ENCODE measurements at places on chromosomes 7 and 10.
A peak's percentile ranks its signal among the peaks of the same experiment; 100 is the strongest.

GRCh38 chr10:71998840-71999194, 34.6 kb downstream of the CHST3 start:
- H3K27ac ChIP-seq, result no peak overlapping the region
- H3K4me1 ChIP-seq, result no peaks in the 10 kb centered on the region
- H3K36me3 ChIP-seq, result no peaks in the 10 kb centered on the region
- no peak overlapping the region for H3K4me3 ChIP-seq

- no peak overlapping the region for H3K27ac ChIP-seq
- H3K36me3 ChIP-seq, result no peaks in the 10 kb centered on the region
- no peaks in the 10 kb centered on the region for H3K27me3 ChIP-seq
- no peak for DNase-seq
- no peaks in the 10 kb centered on the region for H3K4me1 ChIP-seq
- H3K4me3 ChIP-seq, result no peak overlapping the region
Observed at GRCh38 chr10:113177156-113177935, 227.3 kb downstream of the TCF7L2 start.

GRCh38 chr10:98366062-98366530, 48.9 kb downstream of the PYROXD2 start:
- H3K27ac ChIP-seq, result no peak overlapping the region
- H3K27me3 ChIP-seq, result peaks cover 3% of the 10 kb centered on the region
- H3K36me3 ChIP-seq, result no peaks in the 10 kb centered on the region
- no peaks in the 10 kb centered on the region for H3K4me1 ChIP-seq

DNA sequence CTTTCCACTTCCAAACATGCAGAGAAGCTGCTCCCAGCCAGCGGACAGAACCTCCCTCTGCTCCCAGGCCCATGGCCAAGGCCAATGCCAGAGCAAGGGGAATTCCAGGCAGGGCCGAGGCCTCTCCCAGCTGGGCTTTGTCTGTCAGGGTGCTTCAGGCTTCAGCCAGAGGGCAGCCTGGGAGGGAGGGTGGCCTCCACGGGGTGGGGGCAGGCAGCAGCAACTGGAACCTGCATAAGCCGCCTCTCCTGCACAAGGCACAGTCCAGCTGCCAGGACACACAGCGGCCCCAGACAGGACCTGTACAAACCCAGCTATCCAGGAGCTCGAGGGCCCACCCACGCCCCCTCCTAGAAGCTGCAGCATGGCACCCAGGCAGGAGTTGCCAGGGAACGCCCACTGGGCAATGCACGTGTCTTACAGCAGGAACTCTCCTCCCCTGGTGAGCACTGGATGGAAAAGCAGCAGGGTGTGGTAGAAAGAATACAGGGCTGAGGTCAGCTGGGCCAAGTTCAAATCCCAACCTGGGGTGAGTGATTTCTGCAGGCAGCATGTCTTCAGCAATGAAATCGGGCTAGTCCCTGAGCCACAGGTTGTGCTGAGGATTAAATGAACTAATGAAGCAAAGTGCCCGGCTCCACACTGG, 7.6 kb downstream of the FAM53B start:
- no peak for DNase-seq
- peaks cover 5% of the 10 kb centered on the region for H3K36me3 ChIP-seq
- H3K27ac ChIP-seq, result peak overlapping the region; percentile 5
- H3K4me1 ChIP-seq, result peaks cover 61% of the 10 kb centered on the region
- H3K4me3 ChIP-seq, result no peak overlapping the region
- no peaks in the 10 kb centered on the region for H3K27me3 ChIP-seq

GRCh38 chr10:132730573-132730953, 55.4 kb downstream of the NKX6-2 start:
- DNase-seq, result no peak
- H3K4me3 ChIP-seq, result no peak overlapping the region
- no peaks in the 10 kb centered on the region for H3K4me1 ChIP-seq
- H3K27me3 ChIP-seq, result no peaks in the 10 kb centered on the region
- no peak overlapping the region for H3K27ac ChIP-seq
- peaks cover 7% of the 10 kb centered on the region for H3K36me3 ChIP-seq

DNA sequence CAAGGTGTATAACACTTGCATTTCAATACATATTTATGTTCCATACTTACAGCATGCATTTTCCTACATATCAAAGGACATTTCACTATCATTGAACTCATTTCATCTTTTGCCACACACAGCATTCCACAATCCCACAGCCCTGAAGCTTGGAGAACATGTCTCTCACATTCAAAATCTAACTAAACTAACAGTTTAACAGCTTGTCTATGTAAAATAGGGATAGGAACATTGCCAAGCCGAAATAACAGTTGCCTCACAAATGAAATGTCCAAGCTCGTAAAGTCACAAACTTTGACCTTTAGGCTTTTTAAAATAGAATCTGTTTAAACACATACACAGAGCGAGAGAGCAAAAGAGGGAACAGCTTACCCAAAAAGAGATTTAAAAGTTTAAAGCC, 65.3 kb downstream of the HGF start:
- no peaks in the 10 kb centered on the region for H3K27me3 ChIP-seq
- no peak overlapping the region for H3K27ac ChIP-seq
- no peaks in the 10 kb centered on the region for H3K36me3 ChIP-seq

DNA sequence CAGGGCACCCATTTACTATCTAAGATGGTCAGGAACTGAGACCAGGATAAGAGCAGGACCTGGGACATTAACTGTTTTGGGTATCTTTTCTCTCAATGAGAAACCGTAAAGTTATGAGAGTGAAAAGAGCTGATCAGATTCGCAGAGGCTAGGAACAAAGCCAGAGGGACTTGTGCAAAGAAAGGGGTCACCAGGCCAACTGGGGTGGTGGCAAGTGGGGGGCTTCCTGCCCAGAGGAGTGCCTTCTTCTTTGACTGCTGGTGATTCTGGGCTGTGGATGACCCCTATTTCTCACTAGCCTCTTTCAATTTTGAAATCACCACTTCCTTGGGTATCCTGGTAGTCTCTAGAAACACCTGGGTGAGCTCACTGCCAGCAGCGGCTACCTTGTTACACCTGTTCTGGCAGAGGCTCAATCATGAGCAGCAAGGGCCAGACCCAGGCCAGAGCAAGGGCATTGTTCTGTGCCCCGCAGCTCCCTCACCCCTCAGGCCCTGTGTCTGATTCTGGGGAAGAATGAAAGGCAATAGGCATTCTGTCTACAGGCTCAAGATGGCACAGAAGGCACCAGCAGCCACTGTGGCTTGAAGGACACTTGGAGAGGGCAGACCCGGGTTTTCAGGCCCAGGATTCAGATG, 999 bp downstream of the SFTPD start:
- no peaks in the 10 kb centered on the region for H3K4me1 ChIP-seq
- no peaks in the 10 kb centered on the region for H3K27me3 ChIP-seq
- H3K27ac ChIP-seq, result no peak overlapping the region
- H3K4me3 ChIP-seq, result no peak overlapping the region
- DNase-seq, result no peak

- H3K4me1 ChIP-seq, result no peaks in the 10 kb centered on the region
- H3K36me3 ChIP-seq, result peaks cover 3% of the 10 kb centered on the region
- no peak overlapping the region for H3K27ac ChIP-seq
- no peak overlapping the region for H3K4me3 ChIP-seq
Observed at GRCh38 chr10:7202793-7203355, 208.0 kb downstream of the SFMBT2 start.

GRCh38 chr10:69498711-69499471, 47.6 kb downstream of the TSPAN15 start:
- no peak overlapping the region for H3K4me3 ChIP-seq
- H3K36me3 ChIP-seq, result no peaks in the 10 kb centered on the region
- no peak for DNase-seq
- H3K27me3 ChIP-seq, result no peaks in the 10 kb centered on the region
- H3K4me1 ChIP-seq, result peaks cover 10% of the 10 kb centered on the region

GRCh38 chr7:73773700-73774517, 3.8 kb upstream of the CLDN3 start:
- peaks cover 2% of the 10 kb centered on the region for H3K27me3 ChIP-seq
- no peak overlapping the region for H3K27ac ChIP-seq
- H3K4me1 ChIP-seq, result no peaks in the 10 kb centered on the region
- no peak overlapping the region for H3K4me3 ChIP-seq
- no peaks in the 10 kb centered on the region for H3K36me3 ChIP-seq

DNA sequence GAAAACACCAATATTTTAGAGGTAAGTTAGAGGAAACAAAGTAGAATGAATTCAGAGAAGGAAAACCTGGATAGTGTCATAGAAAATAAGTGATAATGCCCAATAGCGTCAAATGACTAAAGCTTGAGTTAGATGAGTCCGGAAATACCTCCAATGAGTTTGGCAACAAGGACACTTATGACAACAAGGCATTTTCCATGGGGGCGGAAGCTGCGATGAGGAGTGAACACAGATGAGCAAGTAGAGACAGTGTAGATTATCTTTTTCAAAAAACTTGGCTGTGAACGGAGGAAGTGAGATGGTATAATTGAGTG, 383 bp upstream of the R3HCC1L start:
- H3K36me3 ChIP-seq, result no peaks in the 10 kb centered on the region
- H3K4me3 ChIP-seq, result peak overlapping the region; percentile 95
